ENCODE measurements at places on chromosomes 6 and 20.

GRCh38 chr6:112044196-112044595, 9.7 kb upstream of the CCN6 start:
- no peak for DNase-seq

GRCh38 chr6:133187657-133188453, 53.3 kb upstream of the EYA4 start:
- no peak for DNase-seq

GRCh38 chr6:164996838-164997237, 312.6 kb downstream of the C6orf118 start:
- no peak for DNase-seq

- no peak for DNase-seq
Observed at GRCh38 chr20:12896180-12896579, 112.6 kb upstream of the SPTLC3 start.

GRCh38 chr20:1646975-1647431, 10.6 kb downstream of the SIRPG start:
- no peak for DNase-seq

GRCh38 chr6:109448615-109449014, 7.0 kb downstream of the MICAL1 start:
- no peak for DNase-seq

DNA sequence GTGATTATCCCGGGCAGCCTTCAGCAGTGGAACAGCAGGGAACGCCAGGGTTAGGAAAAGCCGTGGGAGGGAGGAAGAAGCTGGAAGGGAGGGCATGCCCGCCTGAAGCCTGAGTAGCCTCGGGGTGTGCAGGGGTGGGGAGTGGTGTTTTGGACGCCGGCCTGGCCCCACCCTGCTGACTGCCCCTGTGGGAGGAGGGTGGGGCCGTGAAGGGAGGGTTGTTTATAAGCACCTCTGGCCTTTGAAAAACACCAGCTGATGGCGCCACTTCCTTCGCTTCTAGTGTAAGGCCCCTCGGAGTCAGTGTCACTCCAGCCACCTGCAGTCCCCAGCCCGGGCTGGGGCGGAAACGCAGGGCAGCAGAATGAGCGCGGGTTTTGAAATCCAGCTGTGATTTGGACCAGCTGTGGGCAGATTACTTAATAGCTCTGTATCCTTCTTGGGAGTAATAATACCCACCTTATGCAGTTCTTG, 52.8 kb upstream of the BMP6 start:
- no peak for DNase-seq
